ENCODE measurements at places on chromosomes 5 and 9.

DNA sequence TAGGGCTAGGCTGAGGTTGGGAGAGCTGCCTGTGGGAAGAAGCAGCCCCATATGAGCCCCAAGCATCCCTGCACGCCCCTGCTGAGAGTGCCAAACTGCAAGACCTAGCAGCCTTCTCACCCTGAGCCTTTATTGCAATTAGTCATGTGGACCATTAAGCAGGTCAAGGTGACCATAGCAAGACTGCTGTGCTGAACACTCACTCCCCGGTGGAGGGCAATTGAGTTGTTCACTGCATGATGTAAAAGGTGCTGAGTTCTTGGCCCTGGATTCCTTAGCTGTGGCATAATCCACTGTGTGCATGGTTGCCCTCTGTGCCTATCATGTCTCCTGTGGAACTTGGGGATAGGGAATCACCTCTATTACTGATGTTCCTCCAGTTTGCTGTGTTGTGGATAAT lies 131.1 kb downstream of the FOXD1 start:
- DNase-seq, result no peak

- no peak for DNase-seq
Measured at GRCh38 chr9:32326146-32326545, 58.3 kb upstream of the ACO1 start.

GRCh38 chr9:115127191-115127817 lies 9.3 kb upstream of the TNC start:
- DNase-seq, result no peak

DNA sequence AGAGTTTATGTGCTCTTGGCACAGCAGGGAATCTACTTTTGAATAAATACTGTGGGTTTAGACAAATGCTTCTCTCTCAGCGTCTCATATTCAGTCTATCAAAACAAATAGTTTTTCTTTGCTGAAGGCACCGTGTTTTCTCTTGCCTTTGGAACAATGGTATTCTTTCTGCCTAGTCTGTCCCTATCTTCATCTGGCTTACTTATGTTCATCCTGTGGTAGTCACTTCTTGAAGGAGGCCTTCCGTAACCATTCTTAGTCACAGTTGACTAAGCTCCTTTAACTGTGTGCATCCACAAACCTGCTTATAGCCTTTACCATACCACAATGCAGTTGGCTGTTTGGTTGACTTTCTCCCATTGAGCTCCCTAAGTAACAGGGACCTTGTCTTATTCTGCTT lies 45.9 kb downstream of the LARP1 start:
- DNase-seq, result no peak

- DNase-seq, result no peak
Measured at GRCh38 chr9:110746211-110746930, 77.8 kb downstream of the MUSK start.

GRCh38 chr9:36207546-36208012 lies 16.9 kb downstream of the CLTA start:
- no peak for DNase-seq

- no peak for DNase-seq
Measured at GRCh38 chr5:81849770-81850367, 99.0 kb upstream of the SSBP2 start.

- no peak for DNase-seq
Measured at GRCh38 chr5:124620743-124621142, 125.7 kb downstream of the ZNF608 start.

Data from A549 (cell line).